ENCODE measurements at places on chromosomes 6 and 20.

DNA sequence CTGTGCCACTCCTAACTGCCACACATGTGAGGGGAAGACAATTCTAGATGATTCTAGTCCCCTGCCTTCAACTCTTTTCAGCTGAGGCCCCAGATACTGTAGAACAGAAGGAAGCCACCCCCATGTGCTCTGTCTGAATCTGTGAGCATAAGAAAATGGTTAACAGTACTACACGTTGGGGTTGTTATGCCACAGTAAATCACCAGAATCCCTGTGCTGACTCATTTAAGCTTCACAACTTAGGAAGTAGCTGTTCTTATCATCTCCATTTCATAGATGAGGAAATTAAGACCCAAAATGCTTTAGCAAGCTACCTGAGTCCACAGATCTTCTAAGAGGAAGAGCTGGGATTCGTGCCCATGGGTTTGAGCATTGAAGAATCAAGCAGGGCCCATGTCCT, 27.4 kb upstream of the SCRT2 start:
- no peak for DNase-seq

- no peak for DNase-seq
Observed at GRCh38 chr6:48136856-48137255, 25.9 kb upstream of the PTCHD4 start.

DNA sequence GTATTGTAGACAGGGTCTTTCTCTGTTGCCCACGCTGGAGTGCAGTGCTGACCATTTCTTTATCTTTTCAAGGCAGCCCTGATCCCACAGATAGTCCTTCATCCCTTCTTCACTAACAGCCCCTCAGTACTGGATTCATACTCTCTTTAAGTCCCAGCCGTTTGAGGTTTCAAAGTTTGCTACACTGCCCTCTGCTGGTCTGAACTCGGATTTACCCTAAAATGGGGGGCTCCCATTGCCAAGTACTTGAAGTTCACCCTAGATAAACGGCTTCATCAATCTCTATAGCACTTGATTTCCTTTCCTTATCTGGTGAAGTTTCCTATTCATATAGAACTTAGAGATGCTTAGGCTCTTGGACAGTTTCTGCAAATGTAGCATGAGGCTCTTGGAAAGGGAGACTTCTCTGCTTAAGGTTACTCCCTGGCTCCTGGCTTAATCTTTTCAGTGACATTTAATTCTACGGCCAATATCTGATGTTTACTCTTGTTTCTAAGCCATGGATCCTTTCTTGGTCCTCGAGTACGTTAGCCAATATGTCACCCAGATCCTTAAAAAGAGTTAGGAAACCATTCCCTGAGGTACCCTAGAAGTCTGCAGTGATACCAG, 21.4 kb upstream of the PREP start:
- peak; percentile 58 for DNase-seq

GRCh38 chr6:113381959-113382358, 475.2 kb upstream of the MARCKS start:
- peak; percentile 18 for DNase-seq

- DNase-seq, result no peak
Observed at GRCh38 chr6:53111865-53112264, 36.8 kb downstream of the GCM1 start.

DNA sequence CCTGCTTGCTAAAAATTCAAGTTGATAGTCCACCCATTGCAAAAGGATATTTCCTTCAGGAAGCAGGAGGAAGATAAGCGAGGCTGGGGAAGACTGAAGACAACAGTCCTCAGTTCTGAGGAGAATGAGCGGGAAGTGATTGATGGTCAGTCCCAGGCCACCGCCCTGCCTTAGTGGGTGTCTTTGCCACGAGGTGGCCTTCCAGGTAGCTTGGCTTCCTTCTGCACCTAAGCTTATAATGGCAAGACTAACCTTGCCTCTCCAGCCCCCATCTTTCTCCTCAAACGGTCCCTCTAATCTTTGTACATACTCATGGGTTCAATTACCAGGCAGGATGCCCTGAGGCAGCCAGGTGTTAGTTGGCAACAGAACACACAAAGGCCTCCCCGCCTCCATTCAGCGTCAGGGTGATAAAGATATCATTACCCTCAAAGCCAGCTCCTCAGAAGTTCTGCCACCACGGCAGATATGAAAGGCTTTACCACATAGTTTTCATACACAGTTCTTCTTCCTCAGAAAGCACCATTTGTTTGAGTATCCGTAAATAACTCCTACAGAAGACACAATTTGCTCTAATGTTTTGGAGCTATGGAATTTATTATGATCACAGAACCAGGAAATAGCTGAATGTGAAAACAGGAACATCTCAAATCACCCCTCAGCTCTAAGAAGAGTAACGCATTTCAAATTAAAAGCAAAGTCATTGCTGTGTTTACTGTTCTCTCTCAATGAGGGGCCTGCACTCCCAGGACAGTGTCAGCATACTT, 249.4 kb downstream of the ATXN1 start:
- no peak for DNase-seq
